ENCODE measurements at places on chromosomes 12 and 14. TPM values are rescaled to one million over a fixed set of nuclear protein-coding genes. Genes with fewer than 3 reads are reported as not detected.

Gene PTGDR
- not detected for total RNA-seq

Gene ACACB
- 8.7 TPM for total RNA-seq

Gene ARHGEF25
- total RNA-seq: 12.4 TPM

Gene DUSP16
- total RNA-seq: 7.2 TPM

Gene TROAP
- total RNA-seq: 1.1 TPM

Gene TEX22
- 0.10 TPM for total RNA-seq

Gene ZFHX2
- total RNA-seq: 0.31 TPM

Gene NEUROD4
- total RNA-seq: not detected

Gene LMNTD1
- not detected for total RNA-seq

Gene TSPAN9
- total RNA-seq: 238 TPM

Gene CISTR
- not detected for total RNA-seq

Gene PIWIL1
- not detected for total RNA-seq

Gene NUP107
- 43.8 TPM for total RNA-seq

- peak; percentile 52 for DNase-seq
Measured at GRCh38 chr14:102215071-102215470, 75.4 kb downstream of the WDR20 start.

- DNase-seq: no peak
Measured at GRCh38 chr12:88574278-88574677, 6.0 kb downstream of the KITLG start.

DNA sequence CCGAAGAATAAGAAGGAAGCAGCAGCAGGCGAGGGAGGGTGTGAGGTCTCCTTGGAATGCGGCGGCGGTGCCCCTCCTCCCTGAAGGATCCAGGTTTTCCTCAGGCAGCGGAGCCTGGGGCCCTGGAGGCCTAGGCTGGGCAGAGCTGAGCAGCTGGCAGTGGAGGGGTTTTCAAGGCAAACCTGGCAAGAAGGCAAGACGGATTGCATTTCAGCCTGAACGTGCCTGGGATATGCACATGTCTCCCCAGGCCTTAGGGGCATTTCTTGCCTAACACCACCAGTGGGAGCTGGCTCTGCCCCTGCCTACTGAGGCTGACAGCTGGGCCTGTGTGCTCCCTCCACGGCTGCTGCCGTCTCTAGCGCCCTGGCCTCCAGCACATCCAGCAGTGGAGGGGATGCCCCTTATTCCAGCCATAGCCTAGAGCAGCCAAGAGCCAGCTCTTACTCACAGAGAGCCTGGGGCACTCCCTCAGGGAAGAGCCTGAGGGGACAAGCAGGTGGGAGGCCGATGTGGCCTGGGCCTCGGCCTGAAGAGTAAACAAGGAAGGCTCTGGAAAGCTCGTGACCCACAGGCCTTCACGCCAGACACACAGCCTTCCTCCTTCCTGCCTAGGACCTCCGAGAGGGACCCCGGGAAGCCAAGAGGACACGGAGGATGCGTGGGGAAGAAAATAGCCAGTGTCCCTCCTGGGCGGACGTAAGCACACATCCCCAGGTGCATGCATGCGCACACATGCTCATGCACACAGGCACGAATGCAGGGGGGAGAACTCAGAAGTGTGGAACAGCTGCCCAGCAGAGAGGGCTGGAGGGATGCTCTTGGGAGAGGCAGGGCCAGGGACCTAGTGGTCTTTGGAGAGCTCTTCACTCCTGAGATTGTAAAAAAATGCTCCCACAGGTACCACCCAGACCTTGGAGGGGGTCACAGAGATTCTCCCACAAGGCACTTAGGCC, 23.0 kb upstream of the EIF2B2 start:
- peak; percentile 99 for DNase-seq

- peak; percentile 95 for DNase-seq
Measured at GRCh38 chr14:105473677-105474482, 741 bp upstream of the CRIP2 start.

- no peak for DNase-seq
Measured at GRCh38 chr14:77085538-77085937, 12.5 kb upstream of the CIPC start.

DNA sequence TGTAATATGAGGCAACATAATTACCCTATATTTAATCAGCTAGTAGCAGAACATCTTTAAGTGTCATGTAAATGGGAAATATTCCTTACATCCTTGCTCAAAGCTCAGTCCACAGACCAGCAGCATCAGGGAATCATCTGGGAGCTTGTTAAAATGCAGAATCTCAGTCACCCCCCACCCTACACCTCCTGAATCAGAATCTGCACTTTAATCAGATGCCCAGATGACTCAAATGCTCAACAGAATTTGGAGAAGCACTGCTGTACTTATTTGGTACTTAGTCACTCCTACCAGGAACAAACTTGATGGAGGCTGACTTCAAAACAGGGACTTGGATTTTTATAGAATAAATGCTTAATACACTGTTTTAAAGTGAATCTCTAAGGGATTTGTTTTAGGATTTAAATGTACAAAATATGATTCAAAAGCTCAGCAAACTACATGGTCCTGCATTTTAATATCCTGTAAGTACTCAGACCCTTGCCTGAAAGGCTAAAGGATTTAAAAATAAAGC, 96.5 kb downstream of the ARMH4 start:
- DNase-seq: no peak

- no peak for DNase-seq
Measured at GRCh38 chr14:58944968-58945356, 243.5 kb upstream of the DAAM1 start.

- DNase-seq: no peak
Measured at GRCh38 chr12:55024575-55024974, 4.8 kb downstream of the NEUROD4 start.

DNA sequence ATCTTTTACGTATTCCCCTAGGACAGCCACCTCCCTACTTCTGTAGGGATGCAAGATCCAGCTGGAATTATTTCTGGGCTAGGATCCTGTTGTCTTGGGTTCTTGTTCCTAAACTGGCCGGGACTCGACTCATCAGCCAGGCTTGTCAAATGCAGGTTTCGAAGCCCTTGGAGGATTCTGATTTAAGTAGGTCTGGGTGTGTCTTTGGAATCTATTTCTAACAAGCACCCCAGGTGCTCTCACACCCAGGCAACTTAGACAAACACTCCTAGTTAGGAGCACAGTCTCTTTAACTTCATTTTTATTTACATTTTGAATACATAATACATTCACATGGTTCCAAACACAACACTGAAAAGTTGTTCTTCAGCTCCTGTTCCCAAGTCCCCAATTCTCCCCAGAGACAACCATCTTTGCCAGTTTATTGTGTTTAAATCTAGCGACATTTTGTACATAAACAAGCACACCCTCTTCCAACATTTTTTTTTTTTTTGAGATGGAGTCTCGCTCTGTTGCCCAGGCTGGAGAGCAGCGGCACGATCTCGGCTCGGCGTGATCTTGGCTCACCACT, 20.9 kb downstream of the MORN3 start:
- no peak for DNase-seq

- DNase-seq: no peak
Measured at GRCh38 chr12:77239617-77240016, 174.2 kb upstream of the E2F7 start.

GRCh38 chr12:32533971-32534590, 134.7 kb downstream of the FGD4 start:
- DNase-seq: peak; percentile 82

GRCh38 chr12:109016978-109017377, 3.9 kb downstream of the SVOP start:
- no peak for DNase-seq

GRCh38 chr12:30026621-30027234, 243.0 kb upstream of the TMTC1 start:
- DNase-seq: peak; percentile 9

DNA sequence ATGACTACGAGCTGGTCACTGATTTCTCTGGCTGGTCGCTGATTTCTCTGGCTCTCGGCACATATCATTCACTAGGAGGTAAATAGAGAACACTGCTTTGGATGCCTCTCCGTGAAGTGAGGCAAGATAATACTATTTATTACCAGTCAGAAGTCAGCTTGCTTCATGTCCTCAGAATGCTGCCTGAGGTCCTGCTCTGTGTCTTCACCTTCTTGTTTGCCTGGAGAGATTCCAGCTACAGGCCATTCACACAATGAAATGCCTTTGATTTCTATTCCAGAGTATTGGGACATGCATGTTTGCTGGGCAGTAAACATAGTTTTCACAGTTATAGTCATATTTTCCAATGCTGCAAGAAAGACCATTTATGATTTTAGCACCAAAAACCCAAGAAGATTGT, 106.7 kb downstream of the AEBP2 start:
- DNase-seq: peak; percentile 4

- no peak for DNase-seq
Measured at GRCh38 chr12:93783832-93784231, 106.7 kb downstream of the CRADD start.

- DNase-seq: peak; percentile 6
Measured at GRCh38 chr14:31024577-31025366, 677 bp upstream of the AP4S1 start.

GRCh38 chr14:46034305-46034704, 617.3 kb downstream of the RPL10L start:
- DNase-seq: no peak

DNA sequence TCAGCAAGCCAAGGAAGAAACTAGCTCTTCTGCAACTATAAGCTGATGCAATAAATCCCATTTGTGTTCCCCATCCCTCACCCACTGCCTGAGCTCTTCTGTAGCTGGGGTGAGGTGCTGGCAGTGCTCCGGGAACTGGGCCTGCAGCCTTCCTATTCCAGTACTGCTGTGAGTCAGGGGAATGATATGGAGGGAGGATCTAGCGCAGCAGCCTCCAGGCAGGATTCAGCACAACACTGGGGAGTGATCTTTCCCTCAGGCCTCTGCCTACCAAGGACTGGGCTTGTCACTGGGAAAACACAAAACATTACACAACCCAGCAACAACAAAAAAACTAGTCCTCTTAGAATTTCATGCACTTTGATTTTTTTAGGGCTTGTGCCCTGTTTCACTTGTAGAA, 58.7 kb downstream of the ST8SIA1 start:
- peak; percentile 95 for DNase-seq

DNA sequence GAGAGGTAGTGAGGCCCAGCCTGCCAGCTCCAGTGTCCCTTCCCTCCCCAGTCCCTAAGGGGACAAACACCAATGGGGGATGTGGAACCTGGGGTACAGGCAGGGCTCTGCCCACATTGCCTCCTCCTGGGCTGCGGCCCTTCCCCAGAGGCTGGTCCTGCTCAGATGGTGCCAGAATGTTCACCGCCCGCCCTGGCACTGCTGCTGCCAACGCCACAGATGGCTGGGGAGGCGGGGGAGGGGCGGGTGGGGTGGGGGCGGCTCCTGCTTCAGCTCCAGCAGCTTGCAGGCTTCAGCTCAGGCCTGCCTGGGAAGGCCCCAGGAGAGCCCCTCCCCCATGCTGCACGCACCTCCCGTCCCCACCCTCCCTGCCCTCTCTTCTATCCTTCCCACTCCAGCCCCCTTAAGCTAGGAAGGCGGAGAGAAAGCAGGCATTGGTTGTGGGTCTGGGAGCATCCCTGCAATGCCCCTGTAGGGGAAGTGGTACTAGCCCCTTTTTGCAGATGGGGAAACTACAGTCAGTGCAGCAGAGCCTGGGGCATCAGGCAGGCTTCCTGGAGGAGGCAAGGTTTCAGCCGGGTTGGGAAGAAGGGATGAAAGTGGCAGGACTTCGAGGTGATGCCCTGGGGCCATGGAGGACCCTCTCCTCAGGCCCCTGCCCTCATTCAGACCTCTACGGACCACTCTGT, 2.0 kb upstream of the BEGAIN start:
- DNase-seq: no peak

DNA sequence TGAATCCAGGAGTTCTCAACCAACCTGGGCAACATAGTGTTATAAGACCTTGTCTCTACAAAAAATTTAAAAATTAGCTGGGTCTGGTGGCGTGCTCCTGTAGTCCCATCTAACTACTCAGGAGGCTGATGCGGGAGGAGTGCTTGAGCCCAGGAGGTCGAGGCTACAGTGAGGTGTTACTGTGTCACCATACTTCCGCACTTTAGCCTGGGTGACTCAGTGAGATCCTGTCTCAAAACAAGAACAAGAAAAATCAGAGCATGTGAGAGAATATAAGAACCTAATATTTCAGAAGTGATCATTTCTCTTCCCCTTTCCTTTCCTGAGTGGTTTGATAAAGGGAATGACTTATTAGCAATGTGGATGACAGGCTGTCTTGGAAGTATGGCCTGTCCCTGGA, 9.5 kb downstream of the TRAF3 start:
- no peak for DNase-seq

- no peak for DNase-seq
Measured at GRCh38 chr12:69663726-69664125, 35.4 kb downstream of the BEST3 start.

DNA sequence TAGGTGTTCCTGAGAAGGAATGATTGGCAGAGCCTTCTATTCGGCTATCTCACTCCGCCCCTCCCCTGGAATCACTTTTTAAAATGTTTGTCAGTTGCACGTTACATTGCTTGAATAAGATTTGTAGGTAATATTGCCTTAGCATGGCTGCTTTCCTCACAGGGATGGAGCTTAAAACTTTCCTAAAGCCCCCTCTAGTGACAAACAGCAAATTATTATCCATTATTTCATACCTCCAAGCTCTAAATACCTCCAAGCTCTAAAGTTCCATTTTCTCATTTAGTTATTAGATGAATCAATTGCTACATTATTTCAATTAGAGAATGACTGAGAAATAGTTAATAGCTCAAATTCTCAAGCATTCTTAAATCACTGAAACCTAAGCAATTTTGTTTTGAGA, 5.1 kb upstream of the SPATA7 start:
- DNase-seq: peak; percentile 16

DNA sequence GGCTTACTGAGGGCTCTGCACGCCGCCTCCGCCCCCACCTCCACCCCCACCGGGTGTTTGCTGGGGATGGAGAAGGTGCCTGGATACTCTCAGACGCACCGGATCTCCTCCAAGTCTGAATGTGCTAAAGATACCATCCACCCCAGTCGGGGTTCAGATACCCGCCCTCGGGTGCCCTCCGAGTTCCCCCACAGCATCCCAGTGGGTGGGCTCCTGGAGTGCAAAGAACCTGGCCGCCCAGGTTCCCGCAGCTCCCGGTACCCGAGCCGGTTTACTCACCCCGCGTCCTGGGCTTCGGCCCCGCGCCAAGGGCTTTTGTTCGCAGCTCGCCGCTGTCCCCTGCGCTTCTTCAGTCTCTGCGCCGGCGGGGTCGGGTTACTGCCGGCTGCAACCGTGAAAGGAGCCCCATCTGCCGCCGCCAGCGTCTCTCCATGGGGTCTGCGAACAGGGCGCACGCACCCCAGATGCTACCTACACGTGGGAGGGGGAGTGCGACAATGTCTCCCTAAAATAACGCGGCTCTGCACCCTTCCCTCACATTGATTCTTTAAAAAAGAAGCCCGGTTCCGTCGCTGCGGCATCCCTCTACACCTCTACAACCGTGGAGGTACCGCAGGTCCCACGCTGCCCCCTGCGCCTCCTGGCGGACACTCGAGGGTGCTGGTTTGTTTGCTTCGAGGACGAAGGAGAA, at the start of gene CCDC177:
TSS of gene CCDC177 (minus strand) at position 609 of the 691 bp plus-strand sequence. CDS start 1,249 bp downstream, outside the sequence.
- peak; percentile 26 for DNase-seq

GRCh38 chr12:26195641-26196420, 458 bp downstream of the SSPN start:
- DNase-seq: peak; percentile 80
